ENCODE measurements at places on chromosomes 7 and 10. TPM values are rescaled to one million over a fixed set of nuclear protein-coding genes. Genes with fewer than 3 reads are reported as not detected.

The PLXDC2 gene
- 6.1 TPM for total RNA-seq

The HOXA1 gene
- total RNA-seq: 0.83 TPM

- H3K27ac ChIP-seq: no peak overlapping the region
- H3K36me3 ChIP-seq: no peaks in the 10 kb centered on the region
- DNase-seq: no peak
Measured at GRCh38 chr10:13453896-13454295, 74.9 kb downstream of the BEND7 start.

The RSPH10B2 gene
- not detected for total RNA-seq

GRCh38 chr7:50446542-50446960, 3.6 kb downstream of the FIGNL1 start:
- no peaks in the 10 kb centered on the region for H3K27me3 ChIP-seq
- DNase-seq: peak; percentile 76
- H3K4me1 ChIP-seq: no peaks in the 10 kb centered on the region
- H3K36me3 ChIP-seq: peaks cover 7% of the 10 kb centered on the region

The JAKMIP3 gene
- under 0.01 TPM for total RNA-seq

- H3K4me3 ChIP-seq: no peak overlapping the region
- peaks cover 19% of the 10 kb centered on the region for H3K4me1 ChIP-seq
- H3K27ac ChIP-seq: peak overlapping the region; percentile 54
- H3K27me3 ChIP-seq: no peaks in the 10 kb centered on the region
- DNase-seq: peak; percentile 86
- H3K36me3 ChIP-seq: no peaks in the 10 kb centered on the region
Measured at GRCh38 chr10:132667342-132668047, 118.5 kb downstream of the NKX6-2 start.

The PIP gene
- total RNA-seq: not detected

DNA sequence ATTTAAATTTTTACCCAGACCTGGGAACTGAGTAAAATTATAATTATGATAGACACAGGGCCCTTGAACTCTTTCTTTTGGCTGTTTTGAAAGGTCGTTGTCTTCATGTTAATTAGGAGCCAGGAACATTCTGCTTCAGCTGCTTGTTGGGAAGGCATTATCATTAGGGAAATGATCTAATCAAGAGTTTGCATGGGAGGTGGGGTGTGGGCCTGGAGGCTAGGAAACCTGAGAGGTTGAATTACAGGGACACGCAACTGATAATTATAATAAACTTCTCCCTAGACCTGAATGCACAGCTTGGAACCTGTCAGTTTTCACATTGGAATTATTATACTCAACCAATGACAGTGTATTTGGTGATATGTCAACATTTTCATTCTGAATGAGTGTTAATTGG, 237.7 kb downstream of the CACNB2 start:
- H3K27ac ChIP-seq: no peak overlapping the region
- no peaks in the 10 kb centered on the region for H3K4me1 ChIP-seq
- DNase-seq: no peak
